Kidney epithelial cell (primary cell): ENCODE measurements at places on chromosomes 6 and 20. TPM values are rescaled to one million over a fixed set of nuclear protein-coding genes. Genes with fewer than 3 reads are reported as not detected.

- no peak for DNase-seq
These were observed 66.2 kb upstream of the PHACTR2 start for GRCh38 chr6:143611580-143611979.

GRCh38 chr6:100130630-100131029 is 136.6 kb upstream of the MCHR2 start:
- DNase-seq = no peak

DNA sequence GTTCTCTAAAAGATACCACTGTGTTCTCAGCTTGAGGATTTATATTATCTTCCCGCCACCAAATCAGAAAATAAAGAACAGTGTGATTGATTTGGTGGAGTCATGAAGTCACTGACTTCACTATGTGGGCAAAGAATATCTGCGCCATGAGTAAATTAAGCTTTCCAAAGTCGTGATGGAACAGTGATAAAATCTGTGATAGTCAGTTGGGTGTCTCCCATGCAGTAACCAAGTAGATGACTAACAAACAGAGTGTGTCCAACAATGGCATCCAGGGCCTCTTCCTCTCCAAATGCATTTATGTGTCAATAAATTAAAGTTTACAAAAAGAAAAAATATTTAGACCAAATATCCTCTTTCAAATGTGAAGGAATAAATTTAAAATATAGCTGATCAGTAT is 87.0 kb upstream of the DST start:
- DNase-seq = no peak

GRCh38 chr20:16608277-16608650 is 35.0 kb upstream of the KIF16B start:
- DNase-seq = no peak

The MCCD1 gene
- total RNA-seq = not detected in 2 replicates

DNA sequence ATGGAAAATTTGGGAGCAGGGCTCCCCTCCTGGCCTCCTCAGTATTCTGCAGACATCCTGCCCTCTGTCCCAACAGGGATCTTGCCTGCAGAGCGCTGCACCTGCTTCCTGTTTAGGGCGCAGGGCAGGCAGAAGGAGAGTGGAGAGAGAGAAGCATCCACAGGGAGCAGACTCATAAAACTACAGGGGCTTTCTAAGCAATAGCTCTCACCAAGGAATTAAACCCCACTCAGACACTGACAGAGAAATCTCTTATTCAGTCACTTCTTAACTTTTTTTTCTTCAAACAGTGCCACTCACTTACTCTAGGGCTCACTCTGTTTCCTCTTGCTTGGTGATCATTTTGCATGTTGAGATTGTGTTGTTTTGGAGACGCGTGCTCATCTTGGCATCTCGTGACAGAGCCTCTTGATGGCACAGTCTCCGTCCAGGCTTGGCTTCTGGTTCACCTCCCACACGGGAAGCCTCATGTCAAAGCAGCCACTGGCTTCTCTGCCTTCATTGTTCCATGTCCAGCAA is 153.1 kb upstream of the INSM1 start:
- DNase-seq = no peak

The ZSWIM1 gene
- 12.7 and 16.2 TPM in 2 replicates for total RNA-seq

The KPNA5 gene
- total RNA-seq = 9.3 and 13.6 TPM in 2 replicates

The COL21A1 gene
- not detected in 2 replicates for total RNA-seq

The SNRPB gene
- 546 and 598 TPM in 2 replicates for total RNA-seq

DNA sequence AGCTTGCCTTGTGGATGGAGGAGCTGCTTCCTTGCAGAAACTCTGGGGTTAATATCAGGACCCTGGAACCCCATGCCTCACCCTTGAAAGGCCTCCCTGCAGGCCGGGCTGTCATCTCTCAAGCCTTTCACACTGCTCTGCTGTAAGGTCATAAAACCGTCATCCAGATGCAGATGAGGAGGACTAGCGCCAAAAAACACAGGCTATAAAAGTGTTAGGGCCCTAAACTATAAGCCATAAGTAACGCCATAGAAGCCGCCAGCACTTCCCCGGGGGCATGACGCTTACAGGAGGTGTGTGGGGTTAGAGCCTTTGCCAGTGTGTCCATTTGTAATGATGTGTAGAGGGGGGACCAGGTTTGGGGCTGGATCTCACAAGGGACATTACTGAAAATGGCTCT is 47.6 kb downstream of the CDH4 start:
- no peak for DNase-seq

- DNase-seq = no peak
These were observed 38.1 kb downstream of the JARID2 start for GRCh38 chr6:15283986-15284361.

GRCh38 chr20:5657190-5657875 is 92.9 kb upstream of the SHLD1 start:
- peak; percentile 69 for DNase-seq

GRCh38 chr6:27771235-27771634 is 141.0 kb downstream of the OR2B2 start:
- no peak for DNase-seq

- no peak for DNase-seq
These were observed 274.3 kb downstream of the CD109 start for GRCh38 chr6:73969971-73970970.
